Stimulated activated CD8-positive, alpha-beta memory T cell treated with anti-CD3 and anti-CD28 coated beads, Interleukin-15, amount 100 ng/mL, for 4 hours (primary cell): ENCODE measurements at places on chromosomes 13 and 19.

DNA sequence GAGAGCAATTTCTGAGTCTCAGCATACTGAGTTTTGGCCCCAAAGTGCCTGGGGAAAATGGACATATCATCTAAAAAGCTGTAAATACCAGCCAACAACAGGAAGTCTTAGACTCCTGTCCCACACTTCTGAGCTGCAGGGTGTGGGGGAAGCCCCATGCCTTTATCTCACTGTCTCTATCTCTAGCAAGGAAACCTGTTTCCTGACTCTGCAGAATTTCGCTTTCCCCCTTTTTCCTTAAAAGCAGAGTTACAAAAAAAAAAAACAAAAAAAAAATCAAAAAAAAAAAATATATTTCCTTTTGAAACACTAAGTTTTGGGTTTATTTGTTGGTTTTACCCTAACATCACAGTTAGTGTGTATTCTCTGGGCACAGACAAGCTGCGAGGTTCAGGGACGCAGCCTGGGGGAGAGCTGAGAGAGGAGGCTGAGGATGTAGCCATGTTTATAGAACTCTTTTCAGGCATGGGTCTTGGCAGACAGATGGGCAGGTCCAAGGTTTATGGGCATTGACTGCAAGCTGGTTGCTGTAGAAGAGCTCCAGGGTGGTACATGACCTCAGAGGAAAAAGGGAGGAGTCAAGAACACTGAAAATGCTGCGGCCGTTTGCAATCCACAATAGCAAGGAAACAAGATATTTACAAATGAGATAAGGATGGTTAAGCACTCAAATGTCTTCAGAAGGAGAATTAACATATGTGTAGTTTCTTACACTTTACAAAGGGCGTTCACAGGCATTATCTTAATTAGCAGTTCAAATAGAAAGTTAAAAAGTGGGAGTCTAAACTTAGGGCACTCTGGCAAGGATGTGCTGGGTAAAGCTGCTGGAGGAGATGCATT lies 4.9 kb downstream of the MBNL2 start:
- no peak for DNase-seq

DNA sequence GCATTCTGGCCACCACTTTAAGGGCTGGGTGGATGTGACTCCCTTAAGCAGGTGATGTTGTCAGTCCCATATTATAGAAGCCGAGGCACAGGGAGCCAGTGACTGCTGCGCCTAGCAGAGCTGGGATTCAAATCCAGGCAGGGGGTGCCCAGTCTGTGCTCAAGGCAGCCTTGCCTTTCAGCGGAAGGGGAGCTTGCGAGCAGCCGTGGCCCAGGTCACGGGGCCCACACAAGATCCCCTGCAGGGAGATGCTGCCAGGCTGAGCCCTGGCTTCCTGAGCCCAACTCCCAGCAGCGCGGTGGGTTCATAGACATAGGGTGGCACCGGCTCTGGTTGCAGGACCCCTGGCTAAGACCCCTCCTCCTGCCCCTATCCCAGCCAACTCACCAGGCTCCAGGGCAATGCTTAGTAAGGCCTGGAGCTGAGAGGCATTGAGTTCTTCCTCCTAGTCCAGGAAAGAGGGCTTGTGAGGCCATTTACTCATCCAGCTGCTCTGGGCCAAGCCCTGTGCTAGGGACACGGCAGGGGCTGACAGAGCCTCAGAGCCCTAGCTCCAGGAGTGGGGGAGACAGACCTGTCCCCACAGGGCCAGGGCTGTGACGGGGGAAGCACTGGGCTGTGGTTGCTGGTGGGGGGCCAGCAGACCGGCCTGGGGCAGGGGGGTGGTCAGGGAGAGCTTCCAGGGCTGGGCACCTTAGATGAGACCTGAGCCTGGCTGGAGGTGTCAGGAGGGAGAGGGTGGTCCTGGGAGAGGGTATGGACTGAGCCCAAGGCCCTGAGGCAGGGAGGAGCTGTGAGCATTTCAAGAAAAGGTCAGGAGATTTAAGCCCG lies 9.6 kb downstream of the CAPN12 start:
- no peak for DNase-seq

GRCh38 chr13:50644081-50644871 lies 199.2 kb downstream of the DLEU7 start:
- DNase-seq, result no peak

- no peak for DNase-seq
These were observed 87.2 kb upstream of the C1QTNF9B start for GRCh38 chr13:23984546-23984945.

- no peak for DNase-seq
These were observed 52.0 kb downstream of the ARHGEF7 start for GRCh38 chr13:111166882-111167675.

DNA sequence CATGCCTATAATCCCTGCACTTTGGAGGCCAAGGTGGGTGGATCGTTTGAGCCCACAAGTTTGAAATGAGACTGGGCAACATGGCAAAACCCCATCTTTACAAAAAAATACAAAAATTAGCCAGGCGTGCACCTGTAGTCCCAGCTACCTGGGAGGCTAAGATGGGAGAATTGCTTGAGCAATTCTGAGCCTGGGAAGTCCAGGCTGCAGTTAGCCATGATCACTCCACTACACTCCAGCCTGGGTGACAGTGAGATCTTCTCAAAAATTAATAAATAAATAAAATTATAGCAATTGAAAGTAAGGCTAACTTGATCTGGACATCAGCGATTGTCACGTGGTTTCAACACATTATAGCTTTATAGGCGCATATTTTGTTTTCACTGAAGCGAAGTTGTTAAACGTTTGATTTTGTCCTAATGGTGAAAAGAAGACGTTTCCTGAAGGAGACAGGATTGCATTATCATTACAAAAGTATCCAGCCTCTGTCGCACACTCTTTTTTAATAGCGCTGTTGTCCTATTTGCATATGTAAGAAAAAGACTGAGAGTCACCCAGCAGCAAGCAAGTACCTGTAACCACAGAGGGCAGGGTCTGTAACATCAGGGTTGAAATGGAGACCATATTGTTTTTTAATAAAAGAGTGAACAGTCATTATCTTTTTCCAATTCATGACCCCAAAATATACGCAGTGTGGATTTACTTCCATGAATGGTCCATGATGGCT lies 335.7 kb downstream of the DCT start:
- DNase-seq, result no peak

DNA sequence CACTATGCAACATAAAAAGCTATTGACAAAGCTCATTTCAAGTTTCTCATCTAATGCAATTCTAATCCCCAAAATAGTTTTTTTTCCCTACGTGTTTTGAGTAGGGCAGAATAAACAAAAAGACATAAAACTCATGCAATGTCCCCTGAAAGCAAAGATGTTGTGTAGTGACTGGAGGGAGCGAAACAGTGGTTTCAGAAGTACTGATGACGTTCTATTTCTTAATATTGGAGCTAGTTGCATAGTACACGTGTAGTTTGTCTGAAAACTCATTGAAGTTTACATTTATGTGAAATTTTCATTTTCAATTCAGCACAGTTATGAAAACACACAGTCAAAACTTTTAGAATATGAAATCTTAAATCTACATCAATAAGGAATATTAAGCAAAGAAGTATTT lies 31.6 kb downstream of the USP12 start:
- no peak for DNase-seq

GRCh38 chr19:30362156-30362754 lies 9.9 kb upstream of the ZNF536 start:
- no peak for DNase-seq
